Glomerular endothelial cell (primary cell): ENCODE measurements at places on chromosomes 1 and 21. TPM values are rescaled to one million over a fixed set of nuclear protein-coding genes. Genes with fewer than 3 reads are reported as not detected.

DNA sequence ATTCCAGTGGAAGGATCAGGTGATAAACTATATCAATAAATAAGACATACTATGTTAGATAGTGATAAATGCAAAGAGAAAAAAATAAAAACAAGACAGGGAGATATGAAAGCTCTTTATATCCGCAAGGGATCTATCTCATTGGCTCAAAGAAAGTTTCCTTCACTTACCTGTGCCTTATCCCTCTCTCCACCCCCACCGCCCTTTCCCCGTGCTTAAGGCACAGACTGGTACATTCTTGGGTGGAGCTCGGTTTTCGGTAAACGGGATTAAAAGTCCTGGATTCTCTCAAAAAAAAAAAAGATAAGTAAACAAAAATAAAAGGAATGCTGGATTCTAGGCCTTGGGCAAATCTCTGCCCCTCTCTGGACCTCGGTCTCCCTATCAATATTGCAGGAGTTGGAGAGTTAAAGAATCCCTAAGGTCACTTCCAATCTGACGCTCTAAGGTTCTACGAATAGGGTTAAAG, 593 bp upstream of the DNAJC16 start:
- no peak for DNase-seq

DNA sequence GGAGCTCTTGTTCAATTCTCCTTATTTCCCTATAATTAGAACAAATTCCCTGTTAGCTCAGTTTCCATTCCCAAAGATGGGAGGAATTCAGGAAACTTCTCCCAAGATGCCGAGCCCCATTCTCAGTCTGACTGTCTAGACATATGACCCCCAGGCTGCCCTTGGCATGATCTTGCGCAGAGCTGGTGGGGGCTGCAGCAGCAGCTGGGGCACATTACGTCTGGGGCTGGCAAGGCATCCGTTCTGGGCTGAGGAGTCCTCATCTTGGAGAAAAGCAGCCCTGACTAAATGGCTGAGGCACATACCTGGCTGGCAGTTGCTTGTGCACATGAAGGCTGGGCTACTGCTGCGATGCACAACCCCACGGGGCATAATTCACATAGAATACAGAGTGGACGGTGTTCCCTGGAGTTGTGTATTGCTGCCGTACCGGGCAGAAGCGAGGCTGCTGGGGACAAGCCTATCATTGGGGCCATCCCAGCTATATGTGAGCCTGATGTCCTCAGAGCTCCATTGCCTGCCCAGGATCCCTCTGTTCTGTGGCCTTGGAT, 36.4 kb upstream of the TRABD2B start:
- no peak for DNase-seq

- DNase-seq = no peak
Observed at GRCh38 chr1:19055001-19055400, 98.5 kb upstream of the IFFO2 start.

KLF17 gene
- not detected in 2 replicates for total RNA-seq

SYT11 gene
- total RNA-seq = 31.2 and 34.4 TPM in 2 replicates
